ENCODE measurements at places on chromosomes 6 and 20. TPM values are rescaled to one million over a fixed set of nuclear protein-coding genes. Genes with fewer than 3 reads are reported as not detected.

The C2 gene
- not detected for total RNA-seq

The GPX5 gene
- total RNA-seq: not detected

The TUBB2B gene
- 2.9 TPM for total RNA-seq

The MLN gene
- total RNA-seq: not detected

The ERGIC3 gene
- total RNA-seq: 191 TPM

The SPDEF gene
- total RNA-seq: 21.0 TPM

The MTO1 gene
- total RNA-seq: 21.7 TPM

The HTR1B gene
- 0.70 TPM for total RNA-seq

The LIN28B gene
- total RNA-seq: not detected

The SUMO4 gene
- 0.21 TPM for total RNA-seq

The ADGB gene
- not detected for total RNA-seq

The GGTLC1 gene
- not detected for total RNA-seq

The PRIM2 gene
- total RNA-seq: 16.9 TPM

Data from airway epithelial cell (primary cell).